ENCODE measurements at places on chromosomes 5 and 9. TPM values are rescaled to one million over a fixed set of nuclear protein-coding genes. Genes with fewer than 3 reads are reported as not detected.

Gene MSX2
- total RNA-seq = not detected

DNA sequence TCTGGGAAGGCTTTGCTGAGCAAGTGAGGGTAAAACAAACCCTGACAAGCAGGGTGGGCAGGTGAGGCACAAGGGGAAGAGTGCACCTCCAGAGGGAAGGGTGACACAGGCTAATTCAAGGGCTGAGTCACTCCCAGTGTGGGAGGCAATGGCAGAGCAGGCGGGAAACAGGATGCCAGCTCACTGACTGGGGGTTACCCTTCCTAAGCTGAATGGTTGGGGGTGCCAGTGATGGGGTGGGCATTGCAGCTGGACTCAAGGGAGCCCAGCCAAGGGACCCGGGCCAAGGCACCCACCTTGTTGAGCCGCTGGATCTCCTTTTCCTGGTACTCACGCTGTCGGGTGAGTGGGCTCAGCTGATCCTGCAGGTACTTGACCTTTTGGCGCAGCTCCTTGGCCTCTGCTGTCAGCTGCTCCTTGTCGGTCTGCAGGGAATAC lies 18.4 kb downstream of the GPX3 start:
- no peak for DNase-seq
- no peaks in the 10 kb centered on the region for H3K27me3 ChIP-seq
- H3K4me1 ChIP-seq = no peaks in the 10 kb centered on the region

GRCh38 chr5:172868924-172869591 lies 35.0 kb downstream of the ERGIC1 start:
- no peak overlapping the region for H3K4me3 ChIP-seq
- no peak overlapping the region for H3K27ac ChIP-seq
- H3K36me3 ChIP-seq = peaks cover 3% of the 10 kb centered on the region
- peaks cover 4% of the 10 kb centered on the region for H3K4me1 ChIP-seq
- no peak for DNase-seq

Gene RNF183
- not detected for total RNA-seq

- H3K4me1 ChIP-seq = peaks cover 11% of the 10 kb centered on the region
- no peak overlapping the region for H3K27ac ChIP-seq
- H3K4me3 ChIP-seq = no peak overlapping the region
- H3K27me3 ChIP-seq = no peaks in the 10 kb centered on the region
Measured at GRCh38 chr9:677461-678097, 163.9 kb upstream of the DMRT1 start.

GRCh38 chr5:79109527-79110492 lies 1.8 kb upstream of the BHMT start:
- H3K27ac ChIP-seq = no peak overlapping the region
- H3K4me3 ChIP-seq = no peak overlapping the region
- H3K36me3 ChIP-seq = no peaks in the 10 kb centered on the region
- no peaks in the 10 kb centered on the region for H3K4me1 ChIP-seq
- peaks cover 6% of the 10 kb centered on the region for H3K27me3 ChIP-seq

GRCh38 chr5:15799014-15799413 lies 299.0 kb downstream of the FBXL7 start:
- no peaks in the 10 kb centered on the region for H3K4me1 ChIP-seq
- H3K36me3 ChIP-seq = no peaks in the 10 kb centered on the region
- H3K27ac ChIP-seq = no peak overlapping the region
- no peaks in the 10 kb centered on the region for H3K27me3 ChIP-seq
- no peak for DNase-seq

Measured in CD4-positive, alpha-beta memory T cell (primary cell).